ENCODE measurements at places on chromosomes 2 and 18.

DNA sequence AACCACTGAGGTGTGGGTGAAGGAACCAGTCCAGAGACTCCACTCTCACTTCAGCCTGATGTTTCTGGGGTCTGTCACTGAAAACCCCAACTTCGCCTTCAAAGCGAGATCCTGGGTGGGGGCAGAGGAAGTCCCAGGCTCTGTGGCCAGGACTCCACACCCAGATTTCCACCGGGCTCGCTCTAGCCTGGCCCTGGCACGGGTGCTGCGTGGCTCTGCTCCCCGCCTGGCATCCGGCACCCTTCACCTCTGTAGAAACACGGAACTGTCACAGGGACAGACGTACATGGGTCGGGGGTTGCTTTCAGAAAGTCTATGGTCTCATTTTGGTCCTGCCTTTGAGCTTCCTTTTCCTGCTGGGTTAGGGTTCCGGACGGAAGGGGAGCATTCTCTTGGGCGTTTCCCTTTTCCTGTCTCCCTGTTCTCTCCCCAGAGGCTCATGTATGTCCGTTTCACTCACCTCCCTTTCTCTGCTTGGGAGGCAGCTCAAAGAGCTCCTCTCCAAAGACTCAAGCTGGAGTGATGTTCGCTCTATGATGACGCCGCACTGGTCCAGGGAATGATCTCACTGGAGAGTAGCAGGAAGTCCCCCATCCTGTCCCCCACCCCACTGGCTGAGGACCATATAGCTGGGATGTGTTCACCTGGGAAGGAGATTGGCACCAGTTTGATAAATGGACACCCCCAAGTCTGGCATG is 41.5 kb downstream of the ODC1 start:
- no peak for DNase-seq

DNA sequence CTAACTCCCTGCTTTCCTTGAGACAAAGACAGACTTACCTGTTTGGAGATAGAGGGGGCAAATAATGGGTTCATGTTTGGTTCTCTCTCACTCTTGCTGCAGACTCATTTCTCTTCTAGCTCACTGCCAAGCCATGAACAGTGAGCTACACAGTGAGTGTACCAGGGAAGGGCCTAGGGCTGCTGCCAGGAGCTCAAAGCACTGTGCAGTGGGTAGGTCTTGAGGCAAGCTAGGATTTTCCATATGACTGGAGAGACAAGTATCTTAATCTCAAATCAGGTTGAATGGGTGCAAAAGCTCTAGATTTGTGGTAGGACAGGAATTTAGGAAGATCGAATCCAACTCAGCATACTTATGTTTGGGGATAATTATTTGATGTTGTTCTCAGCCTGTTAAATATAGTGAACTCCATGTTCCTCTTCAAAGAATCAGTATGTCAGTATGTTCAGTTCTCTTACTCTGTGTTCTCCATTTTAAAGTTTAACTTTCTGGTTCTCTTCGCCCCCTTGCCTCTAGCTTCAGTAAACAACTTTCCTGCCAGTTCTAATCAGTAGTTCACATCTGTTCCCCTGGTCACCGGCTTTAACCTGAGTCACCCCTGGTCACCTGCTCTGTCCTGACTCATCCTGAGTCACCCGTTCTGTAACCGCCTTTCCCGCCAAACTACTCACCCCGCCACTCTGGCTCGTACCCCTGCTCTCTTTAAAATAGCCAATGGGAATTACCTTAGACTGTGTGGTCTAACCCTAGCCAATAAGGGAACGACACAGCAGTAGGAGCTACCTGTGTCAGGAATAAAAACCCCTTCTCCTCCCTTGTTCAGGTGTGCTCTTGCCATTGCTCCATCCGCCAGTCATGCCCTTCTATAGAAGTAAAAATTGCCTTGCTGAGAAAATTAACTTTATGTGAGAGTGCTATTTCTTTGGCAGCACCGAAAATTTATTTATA is 21.9 kb downstream of the SLC25A52 start:
- DNase-seq: no peak

GRCh38 chr2:28624793-28625701 is 126.6 kb upstream of the PPP1CB start:
- DNase-seq: no peak

DNA sequence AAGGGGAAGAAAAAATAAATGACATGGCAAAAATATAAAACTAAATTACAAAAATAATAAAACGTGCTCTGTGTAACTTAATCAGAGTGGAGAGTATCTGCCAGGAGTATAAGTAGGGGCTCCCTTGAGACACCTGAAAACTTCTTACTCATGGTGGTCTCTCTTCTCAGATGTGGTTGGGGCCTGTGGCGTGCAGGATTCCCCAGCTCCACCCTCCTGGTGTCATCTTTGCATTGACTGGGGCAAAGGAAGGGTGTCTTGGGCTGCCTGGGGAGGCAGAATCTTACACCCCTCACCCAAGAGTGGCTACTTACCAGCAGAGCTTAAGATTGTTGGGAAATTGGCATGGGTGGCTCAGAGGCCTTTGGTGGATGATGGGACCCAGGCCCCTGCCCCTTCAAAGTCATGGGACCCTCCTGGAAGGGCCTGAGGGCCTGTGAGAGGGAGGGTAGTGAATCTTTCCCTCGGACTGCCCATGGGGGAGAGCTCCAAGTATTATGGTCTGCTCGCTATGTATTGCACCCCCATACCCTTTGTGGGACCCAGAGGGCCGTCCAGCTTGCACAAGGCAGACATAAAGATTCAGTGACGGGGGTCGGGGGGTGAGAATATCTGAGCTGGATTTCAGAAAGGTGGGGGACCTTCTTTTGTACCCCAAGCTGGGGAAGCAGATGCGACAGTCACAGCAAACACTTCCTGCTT is 6.9 kb upstream of the TRAF3IP1 start:
- DNase-seq: no peak

DNA sequence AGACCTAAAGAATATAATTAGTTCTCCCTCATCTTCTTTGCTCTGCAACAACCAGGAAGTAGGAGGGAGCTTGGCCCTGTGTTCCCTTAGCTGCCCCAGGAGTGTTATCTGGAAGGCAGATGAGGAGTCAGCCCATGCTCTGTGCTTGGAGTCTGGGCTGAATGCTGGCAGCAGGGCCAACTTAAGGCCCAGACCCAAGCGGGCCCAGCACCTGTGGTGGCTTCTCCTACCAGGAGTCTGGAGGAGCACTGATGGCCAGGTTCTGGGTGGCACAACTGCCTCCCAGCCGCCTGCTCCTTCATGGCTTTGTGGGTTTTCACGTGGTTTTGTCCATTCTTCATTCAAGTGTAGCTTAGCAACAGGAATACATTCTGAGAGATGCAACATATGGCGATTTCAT is 1910.7 kb upstream of the LRRTM1 start:
- no peak for DNase-seq

- DNase-seq: no peak
These were observed 1220.2 kb upstream of the ACVR2A start for GRCh38 chr2:146624430-146625160.

GRCh38 chr2:165837122-165837521 is 43.1 kb upstream of the GALNT3 start:
- DNase-seq: no peak

- no peak for DNase-seq
These were observed 82.0 kb upstream of the FSHR start for GRCh38 chr2:49236316-49236715.

DNA sequence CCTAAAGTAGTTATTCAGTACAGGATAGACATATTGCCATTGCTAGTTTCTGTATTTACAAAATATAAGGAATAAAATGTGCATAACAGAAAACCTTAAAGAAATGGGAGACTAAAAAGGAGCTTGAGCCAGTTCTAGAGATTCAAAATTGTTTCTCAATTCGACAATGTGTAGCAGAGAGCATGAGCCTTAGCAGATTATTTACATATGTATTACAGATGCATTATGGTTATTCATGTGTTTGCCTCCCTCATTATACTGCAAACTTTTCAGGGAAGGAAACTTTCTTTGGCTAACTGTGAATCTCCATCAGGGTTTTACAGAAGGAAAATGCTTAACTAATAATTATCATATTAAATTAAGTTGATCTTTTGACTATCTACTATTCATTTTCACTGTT is 854.4 kb upstream of the SLC39A10 start:
- DNase-seq: no peak

Measured in stimulated activated CD8-positive, alpha-beta memory T cell treated with anti-CD3 and anti-CD28 coated beads, Interleukin-7, amount 100 ng/mL, for 1 hour (primary cell).